ENCODE measurements at places on chromosomes 1 and 21.

DNA sequence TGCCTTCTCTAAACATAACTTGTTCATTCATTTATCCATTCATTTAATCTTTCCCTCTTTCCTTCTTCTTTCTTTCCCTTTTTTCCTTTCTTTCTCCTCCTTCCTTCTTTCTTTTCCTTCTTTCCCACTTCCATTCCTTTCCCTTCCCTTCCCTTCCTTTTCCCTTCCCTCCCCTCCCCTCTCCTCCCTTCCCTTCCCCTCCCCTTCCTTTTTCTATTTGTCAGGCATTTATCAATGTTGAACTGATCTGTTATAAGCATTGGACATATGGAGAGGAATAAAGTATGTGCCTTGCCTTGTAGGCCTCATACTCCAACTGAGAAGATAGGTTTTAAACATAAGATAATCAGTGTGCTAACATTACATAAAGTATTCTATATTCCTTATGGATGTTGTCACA, 23.7 kb upstream of the ATP6V1G3 start:
- no peak for DNase-seq

GRCh38 chr1:214364386-214364785, 83.4 kb downstream of the SMYD2 start:
- DNase-seq, result no peak

GRCh38 chr1:101995984-101996745, 561 bp downstream of the OLFM3 start:
- no peak for DNase-seq

- DNase-seq, result no peak
Observed at GRCh38 chr21:27017246-27017645, 50.4 kb upstream of the ADAMTS5 start.

DNA sequence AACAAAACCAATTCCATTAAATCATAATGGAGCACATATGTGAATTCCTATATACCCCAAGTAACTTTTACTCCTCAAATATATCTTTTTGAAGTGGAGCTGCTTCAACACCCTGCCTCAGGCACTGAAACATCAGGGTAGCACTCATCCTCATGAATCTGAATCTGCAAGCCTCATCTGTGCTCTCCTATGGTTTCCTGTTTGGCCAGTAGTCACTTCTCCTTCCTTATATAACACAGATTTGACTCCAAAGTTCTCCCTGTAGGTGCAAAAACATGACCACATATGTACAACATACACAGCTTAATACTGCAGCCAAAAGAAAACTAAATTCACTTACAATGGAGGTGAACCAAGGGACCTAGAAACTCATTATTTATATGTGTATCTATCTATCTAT, 7.2 kb downstream of the TRIT1 start:
- DNase-seq, result no peak

- no peak for DNase-seq
Observed at GRCh38 chr1:205769641-205770365, 5.5 kb downstream of the RAB29 start.

- DNase-seq, result no peak
Observed at GRCh38 chr1:73644198-73644597, 553.8 kb downstream of the LRRIQ3 start.
